Stimulated activated CD4-positive, alpha-beta T cell treated with anti-CD3 and anti-CD28 coated beads, Interleukin-15, amount 100 ng/mL, for 24 hours (primary cell): ENCODE measurements at places on chromosomes 11 and 22.
A peak's percentile ranks its signal among the peaks of the same experiment; 100 is the strongest.

DNA sequence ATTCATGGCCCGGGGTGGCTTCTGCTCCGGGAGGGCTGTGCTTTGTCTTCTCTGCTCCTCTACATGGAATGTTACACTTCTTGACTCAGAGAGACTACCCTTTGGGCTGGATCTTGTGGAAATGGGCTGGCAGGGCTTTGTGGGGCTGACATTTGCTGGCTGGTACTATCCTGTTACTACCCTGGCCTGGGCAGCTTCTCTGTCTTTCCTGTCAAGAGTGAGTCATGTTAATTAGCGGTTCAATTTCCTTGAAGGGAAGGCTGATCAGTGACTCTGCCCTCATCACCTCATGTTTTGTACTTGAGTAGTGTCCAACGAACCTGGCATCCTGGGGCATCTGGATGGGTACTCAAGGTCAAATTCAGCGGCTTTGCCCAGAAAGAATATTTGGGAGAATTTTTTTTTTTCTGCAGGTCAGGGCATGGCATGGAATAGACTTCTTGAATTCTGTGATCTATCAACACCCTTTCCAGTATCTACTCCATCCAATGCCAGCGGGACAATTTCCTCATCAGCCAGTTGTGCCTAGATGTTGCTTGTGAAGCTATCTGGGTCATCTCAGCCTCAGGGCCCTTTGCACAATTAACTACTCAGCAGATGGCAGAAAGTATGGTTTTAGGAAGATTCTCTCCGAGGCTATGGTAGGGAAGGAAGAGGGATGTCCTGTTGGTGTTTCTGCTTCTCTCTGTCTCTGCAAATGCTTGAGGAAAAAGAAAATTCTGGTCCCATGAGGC, 140.5 kb upstream of the PLET1 start:
- DNase-seq: no peak

DNA sequence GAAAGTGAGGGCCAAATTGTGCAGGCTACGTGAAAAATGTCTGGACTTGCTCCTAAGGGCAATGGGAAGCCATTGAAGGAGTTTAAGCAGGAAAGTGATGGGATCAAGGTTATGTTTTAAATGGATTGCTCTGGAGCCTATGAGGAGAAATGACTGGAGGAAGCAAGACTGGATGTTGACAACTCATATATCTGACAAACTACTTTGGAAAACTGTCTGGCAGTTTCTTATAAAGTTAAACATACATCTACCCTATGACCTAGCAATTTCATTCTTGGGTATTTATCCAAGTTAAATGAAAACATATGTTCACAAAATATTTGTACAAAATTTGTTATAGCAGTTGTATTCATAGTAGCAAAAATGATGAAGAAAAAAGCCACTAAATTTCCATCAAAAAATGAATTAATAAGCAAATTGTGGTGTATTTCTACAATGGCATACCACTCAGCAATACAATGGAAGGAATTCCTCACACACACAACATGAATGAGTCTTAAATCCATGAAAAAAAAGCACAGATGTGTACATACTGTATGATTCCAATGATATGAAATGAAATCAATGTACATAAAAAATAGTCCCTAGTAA, 24.1 kb downstream of the FZD4 start:
- DNase-seq: no peak

DNA sequence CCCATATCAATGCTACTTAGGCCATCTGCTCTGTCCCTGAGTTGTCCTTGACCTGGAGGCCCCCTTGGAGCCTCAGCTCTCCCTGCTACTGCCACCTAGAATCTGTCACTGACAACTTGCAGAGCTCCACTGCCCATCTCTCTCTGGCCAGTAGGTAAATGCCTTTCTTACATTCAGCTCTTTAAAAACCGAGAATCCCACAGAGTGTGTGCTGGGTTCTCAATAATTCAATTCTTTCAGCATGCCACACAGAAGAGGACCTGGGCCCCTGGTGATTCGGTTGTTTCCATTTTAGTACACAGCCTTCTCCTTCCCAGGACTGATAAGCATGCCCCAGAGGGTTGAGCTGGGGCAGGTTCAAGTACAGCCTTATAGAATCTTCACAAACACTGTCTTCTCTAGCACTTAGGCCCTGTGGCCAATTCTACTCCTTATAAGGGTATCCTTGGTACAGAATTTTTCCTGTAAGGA, 22.0 kb upstream of the IPO7 start:
- peak; percentile 18 for DNase-seq

DNA sequence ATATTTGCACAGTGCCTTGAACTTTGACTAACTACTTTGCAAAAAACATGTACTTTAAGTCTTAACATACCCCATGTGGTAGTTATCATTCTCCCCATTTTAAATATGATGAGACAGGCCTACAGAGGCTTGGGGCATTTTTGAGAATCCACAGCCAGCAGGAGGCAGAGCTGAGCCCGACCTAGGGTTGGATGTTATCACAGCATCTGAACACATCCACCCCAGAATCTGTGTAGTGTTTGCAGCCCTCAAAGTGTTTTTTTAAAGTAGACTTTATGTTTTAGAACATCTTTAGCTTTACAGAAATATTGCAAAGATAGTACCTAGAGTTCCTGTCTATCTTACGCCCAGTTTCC, 17.6 kb downstream of the OTOG start:
- DNase-seq: peak; percentile 23

DNA sequence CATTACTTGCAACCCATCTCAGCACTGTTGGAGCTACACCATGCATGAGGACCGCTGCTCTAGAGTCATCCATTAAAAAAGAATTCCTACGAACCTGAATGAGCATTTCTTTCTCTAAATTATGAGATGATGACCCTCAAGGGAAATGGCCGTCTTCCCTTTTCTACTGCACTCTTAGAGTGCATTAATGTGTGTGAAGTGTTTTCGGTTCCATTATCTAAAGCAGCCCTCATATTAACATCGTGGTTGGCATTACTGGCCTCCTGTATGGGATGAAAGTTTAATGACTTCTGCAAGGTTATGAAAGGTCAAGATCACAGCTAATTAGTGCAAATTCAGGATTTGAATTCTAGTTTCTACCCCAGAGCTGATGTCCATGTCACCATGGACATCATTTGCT, 16.7 kb downstream of the CD44 start:
- DNase-seq: no peak

GRCh38 chr11:92865352-92865751, 104.1 kb upstream of the MTNR1B start:
- no peak for DNase-seq

DNA sequence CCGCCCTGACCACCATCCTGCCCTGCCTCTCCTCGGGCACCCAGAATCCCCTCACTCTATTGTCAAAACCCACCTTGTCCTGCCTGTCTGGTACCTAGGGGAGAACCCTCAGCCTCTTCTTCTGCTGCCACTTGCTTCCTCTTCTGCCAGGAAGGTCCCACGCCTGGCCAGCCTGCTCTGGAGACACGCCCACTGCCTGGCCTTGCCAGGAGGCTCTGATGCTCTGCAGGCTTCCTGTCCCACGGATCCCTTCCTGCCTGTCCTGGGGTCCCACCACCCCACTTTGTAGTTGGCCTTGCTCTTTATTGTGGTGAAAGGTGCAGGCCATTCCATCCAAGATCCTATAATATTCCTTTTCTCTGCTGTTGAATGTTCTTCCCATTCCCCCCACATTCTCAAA, 63.4 kb downstream of the BMAL1 start:
- no peak for DNase-seq

- no peak for DNase-seq
These were observed 407.8 kb downstream of the ETS1 start for GRCh38 chr11:128179512-128179911.
